T follicular helper cell (primary cell): ENCODE measurements at places on chromosomes 13 and 19.

DNA sequence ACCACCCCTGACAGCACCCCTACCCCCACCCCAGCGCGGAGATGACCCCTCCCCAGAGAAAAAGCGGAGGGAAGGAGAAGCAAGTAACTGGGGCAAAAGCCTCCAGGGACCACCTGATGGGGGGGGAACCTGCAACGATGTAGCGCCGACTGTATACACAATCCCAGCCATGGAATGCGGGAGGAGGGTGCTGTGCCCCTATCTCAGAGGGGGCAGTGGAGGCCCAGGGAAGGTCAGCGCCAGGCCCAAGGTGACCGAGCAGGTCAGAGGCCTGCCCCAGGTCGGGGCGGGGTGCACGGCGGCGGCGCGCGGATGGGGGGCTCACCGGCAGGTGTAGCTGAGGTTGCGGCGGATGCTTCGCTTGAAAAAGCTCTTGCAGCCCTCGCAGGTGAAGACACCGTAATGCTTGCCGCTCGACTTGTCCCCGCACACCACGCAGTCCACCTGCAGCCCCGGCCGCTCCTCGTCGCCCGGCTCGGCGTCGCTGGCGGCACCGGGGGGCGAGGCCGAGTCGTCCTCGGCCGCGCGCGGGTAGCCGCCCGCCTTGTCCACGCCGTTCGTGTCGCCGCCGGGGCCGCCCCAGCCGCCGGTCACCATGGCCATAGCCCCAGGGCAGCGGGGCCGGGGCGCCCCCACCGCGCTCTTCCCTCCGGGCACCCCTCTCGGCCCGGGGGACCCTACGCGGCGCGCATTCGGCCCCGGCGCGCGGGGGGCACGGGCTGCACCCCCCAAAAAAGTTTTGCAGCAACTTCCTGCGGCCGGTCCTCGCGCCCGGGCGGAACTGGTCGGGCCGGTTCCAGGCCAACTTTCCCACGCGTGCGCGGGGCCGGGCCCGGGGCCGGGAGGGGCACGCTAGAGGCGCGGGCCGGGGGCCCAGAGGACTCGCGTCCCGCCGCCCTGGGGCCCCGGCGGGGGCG is 843 bp downstream of the NR2F6 start:
- no peak for DNase-seq

DNA sequence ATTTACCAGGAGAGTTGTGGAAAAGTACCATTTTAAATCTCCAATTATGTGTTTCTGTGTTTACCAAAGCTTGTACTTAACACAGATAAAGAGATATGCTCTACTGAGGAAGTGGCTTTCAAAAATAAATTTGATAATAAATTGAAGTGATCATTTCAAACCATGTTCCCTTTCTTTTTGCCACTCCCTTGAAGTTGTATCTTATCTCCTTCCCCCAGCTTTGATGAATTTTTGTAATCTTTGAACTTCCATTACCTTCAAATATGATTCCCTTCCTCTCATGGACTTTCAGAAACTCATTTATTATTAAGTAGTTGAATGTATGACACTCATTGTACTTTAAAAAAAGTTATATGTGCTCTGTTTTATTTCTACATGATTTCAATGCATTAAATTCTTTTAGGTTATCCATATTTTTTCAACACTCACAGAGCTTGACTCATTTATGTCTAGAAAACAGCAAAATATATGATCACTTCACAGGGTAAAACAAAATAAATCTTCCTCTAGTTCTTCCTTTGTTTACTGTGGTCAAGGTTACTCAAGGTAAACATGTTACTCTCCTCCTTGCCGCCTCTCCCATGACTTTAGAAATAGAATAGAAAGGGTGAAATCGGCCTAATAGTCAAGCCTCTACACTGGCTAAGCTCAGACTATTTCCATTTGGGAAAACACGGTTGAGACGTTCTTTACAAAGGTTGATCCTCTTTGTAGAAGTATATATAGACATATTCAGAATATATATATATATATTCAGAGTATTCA is 251.2 kb upstream of the SPRY2 start:
- no peak for DNase-seq

DNA sequence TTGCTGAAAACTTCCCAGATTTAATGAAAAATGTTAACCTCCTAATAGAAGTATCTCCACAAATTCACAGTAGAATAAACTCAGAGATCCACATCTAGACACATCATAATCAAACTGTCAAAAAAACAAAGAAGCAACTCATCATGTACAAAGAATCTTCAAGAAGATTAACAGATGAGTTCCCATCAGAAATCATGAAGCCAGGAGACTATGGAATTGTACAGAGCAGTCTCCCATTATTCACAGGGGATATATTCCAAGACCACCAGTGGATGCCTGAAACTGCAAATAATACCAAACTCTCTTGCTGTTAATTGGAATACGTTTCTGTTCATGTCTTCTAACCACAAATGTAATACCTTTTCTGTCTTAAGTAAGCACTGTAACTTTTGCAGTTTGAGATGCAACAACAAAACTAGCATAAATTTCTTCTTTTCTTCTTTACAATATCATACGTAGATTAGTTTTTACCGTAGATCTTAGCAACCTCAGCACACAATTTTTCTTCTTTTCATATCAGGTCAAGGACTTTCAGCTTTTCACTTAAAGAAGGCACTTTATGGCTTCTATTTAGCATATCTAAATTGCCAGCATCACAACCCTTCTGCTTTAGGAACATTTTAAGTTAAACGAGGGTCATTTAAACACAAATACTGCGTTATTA is 70.3 kb upstream of the MIR17HG start:
- DNase-seq, result no peak

DNA sequence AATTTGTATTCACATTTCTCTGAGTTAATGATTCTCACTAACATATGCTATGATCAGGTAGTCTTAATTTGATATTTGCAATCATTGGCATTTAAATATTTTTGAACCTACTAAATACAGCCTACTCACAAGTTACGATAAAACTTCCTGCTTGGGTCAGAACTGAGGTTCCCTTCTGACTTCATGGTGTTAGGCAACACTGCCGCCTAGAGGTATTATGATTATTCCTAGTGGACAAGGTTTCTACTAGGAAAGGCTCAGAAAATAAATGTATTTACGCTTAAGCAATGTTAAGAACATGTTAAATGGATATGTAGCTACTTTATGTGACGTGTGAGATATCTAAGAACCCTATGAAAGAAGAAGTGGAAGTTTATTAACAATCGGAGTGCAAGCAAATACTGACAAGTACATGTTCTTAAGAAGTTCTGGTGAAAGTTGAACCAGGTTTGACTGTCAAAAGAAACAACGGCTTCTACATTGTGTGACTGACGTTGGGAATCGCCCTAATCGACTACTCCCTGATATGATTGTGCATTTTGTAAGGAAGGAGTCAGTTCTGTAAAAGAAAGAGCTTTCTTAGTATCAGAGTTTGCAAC is 1395.8 kb downstream of the SLITRK5 start:
- DNase-seq, result no peak

DNA sequence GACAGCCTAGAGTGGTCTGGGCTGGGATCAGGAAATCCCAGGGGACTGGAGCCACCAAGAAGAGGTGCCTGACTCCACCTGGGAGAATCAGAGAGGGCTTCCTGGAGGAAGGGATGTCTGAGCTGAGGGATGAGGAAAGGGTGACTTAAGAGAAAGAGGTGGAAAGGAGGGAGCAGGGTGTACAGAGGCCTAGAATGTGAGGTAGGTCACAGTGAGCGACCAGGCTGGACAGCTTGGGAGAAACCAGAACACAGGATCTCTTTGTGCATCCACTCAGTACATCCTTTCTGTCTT is 1.0 kb downstream of the TBCB start:
- no peak for DNase-seq

DNA sequence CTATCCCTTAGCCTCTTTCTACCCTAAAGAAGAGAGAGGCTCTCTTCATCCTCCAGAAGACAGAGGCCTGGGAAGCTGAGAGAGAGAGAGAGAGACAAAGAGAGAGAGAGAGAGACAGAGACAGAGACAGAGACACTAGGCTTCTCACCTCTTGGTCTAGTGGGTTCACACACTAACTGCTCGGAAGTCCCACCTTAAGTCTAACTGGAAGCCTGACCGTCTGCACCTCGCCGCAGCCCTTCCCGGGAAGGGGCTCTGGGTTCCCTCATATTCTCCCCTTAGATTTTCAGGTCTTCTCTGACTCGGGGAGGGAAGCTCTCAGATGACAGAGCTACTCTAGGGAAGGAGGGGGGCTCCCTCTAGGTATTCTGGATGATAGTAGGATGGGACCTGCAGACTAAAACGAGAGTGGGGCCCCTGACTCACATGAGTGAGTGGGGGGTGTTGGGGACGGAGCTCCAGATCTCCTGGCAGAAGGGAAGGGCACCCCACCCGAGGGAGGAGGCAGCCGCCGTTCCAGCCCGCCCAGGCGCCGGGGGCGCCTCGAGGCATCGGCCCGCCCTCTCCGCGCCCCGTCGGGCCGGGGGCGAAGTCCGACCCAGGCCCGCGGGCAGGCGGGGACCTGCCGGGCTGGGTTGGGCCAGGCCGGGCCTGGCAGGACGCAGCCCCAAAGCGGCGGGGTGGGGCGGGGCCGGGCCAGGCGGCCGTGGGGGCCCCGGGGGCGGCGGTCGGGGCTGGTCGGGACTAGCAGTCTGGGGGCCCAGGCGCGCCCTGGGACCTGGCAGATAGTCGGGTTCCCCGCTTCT is 2.0 kb upstream of the JUNB start:
- no peak for DNase-seq

DNA sequence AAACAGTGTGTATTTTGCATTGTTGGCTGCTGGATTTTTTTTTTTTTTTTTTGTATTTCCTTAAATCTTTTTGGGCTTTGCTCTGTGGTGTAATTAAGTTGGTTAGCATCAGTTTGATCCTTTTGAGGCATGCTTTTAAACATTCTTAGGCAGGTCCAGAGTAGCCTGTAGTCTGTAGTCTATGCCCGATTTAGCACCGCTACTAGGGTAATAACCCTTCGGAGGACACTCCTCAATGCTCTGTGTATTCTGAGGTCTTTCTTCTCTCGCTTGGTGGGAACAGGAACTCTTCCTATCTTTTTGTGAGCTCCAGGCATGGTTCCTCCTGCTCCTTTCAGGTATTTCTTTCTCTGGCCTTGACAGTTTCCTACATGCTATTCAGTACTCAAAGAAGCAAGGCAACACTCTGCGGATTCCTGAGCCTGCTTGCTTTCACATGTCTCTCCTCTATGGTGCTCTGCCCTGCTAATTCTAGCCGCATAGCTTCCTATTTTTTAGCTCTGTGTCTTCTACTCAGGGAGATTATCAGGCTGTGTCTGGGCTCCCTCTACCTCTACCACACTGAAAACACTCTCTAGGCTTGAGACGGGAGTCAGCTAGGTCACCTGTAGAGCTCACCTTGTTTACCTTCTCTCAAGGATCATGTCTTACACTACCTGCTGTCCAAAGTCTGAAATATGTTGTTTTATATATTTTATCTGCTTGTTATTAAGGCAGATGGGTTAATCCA is 195.1 kb downstream of the NDFIP2 start:
- no peak for DNase-seq

DNA sequence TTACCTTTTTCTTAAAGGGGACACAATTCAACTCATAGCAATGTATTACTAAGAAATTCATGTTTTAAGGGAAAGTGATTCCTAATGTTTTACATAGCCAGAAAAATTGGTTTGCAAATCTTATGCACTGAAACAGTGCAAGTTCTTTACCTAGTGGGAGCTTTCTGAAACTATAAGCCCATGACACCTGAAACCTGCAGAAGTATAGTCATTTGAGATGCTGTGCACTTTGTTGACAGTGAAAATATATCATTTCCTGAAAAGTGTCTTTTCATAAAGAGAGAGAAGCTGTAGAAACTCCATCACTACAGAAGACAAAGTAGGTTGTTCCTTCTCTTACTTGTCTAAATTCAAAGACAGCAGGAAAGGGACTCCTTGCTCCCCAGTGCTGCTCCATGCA is 517.1 kb downstream of the LMO7 start:
- no peak for DNase-seq

GRCh38 chr19:51027126-51027806 is 850 bp upstream of the KLK11 start:
- no peak for DNase-seq

DNA sequence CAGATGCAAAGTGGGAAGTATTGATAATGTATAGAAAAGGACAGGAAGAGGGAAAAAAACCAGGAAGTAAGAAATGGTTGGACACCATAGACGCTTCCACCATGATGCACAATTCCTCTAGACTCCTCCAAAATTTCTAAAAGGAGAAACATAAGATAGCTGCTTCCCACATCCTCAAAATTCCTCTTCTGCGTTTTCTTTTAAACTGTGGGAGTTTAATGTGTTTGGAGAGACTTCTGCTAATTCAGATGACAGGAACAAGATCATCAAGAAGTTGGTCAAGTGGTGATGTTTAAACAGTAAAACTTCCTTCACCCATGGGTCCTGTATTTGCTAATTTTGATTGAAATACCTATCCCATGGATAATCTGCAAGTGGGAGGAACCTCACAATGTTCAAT is 130.2 kb downstream of the IRS2 start:
- DNase-seq, result no peak

GRCh38 chr13:32438871-32439270 is 10.9 kb upstream of the N4BP2L1 start:
- DNase-seq, result no peak

DNA sequence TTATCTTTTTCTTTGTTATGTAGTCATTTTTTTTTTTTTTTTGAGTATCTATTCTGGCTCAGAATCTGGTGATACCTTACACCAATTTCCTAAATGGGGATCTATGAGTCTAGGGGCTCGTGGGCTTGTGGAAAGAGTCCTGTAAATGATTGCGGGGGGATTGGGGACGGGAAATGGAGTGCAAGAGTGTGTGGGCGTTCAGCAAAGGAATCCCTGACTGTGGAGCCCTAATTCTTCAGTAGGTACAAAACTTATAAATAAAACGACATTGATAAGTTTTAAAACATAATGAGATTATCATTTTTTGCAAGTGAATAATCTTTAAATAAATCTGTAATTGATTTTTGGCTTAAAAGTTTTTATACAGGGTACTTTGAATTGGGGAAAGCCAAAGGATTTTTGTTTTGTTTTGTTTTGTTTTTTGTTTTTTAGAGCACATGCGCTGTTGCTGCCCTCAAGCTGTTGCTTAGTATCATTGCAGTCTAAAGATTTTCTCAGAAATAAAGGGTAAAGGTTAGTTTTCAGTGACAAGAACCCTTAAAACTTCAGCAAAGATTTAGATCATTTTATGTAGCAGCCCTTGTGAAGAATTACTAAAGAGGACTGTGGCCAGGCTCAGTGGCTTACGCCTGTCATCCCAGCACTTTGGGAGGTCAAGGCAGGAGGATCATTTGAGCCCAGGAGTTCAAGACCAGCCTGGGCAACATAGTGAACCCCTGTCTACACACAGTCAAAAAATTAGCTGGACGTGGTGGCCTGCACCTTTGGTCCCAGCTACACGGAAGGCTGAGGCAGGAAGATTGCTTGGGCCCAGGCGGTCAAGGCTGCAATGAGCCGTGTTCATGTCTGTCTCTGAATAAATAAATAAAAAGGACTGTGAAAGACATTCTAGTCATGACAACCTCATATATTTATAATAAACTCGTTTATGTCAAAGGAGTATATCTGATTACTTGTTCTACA is 1.7 kb downstream of the ERCC5 start:
- DNase-seq, result no peak

- no peak for DNase-seq
Measured at GRCh38 chr13:51122868-51123566, 11.9 kb upstream of the C13orf42 start.

- no peak for DNase-seq
Measured at GRCh38 chr13:77876176-77876575, 42.5 kb downstream of the EDNRB start.
